ENCODE measurements at places on chromosomes 16 and 17.
A peak's percentile ranks its signal among the peaks of the same experiment; 100 is the strongest.

GRCh38 chr16:7964167-7964566 is 626.1 kb downstream of the TMEM114 start:
- no peak for DNase-seq

DNA sequence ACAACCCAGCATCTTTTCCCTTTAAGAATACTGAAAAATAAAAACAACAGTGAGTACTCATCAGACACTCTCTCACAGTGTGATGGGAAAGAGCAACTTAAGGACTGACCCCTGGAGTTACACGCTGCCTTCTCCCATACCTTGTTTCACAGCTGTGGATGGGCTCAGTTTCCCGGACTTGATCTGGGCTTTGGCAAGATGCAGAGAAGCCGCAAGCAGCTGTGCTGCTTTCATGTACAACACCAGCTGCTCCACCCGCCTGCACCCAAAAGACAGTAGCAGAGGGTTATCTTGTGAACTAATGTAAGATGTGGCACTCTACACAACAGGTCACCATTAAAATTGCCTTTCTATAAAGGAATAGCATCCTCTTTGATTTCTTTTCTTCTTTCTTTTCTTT is 32.7 kb upstream of the ALDH3A1 start:
- DNase-seq = no peak

- DNase-seq = no peak
These were observed 6.9 kb upstream of the NEUROD2 start for GRCh38 chr17:39614545-39615157.

- DNase-seq = peak; percentile 93
These were observed at the start of gene UBE2Z for GRCh38 chr17:48908047-48908843. Gene UBE2Z (plus strand): TSS chr17:48908407. CDS start chr17:48908504, 97 bp downstream.

GRCh38 chr17:48378238-48378637 is 51.8 kb downstream of the SKAP1 start:
- no peak for DNase-seq

DNA sequence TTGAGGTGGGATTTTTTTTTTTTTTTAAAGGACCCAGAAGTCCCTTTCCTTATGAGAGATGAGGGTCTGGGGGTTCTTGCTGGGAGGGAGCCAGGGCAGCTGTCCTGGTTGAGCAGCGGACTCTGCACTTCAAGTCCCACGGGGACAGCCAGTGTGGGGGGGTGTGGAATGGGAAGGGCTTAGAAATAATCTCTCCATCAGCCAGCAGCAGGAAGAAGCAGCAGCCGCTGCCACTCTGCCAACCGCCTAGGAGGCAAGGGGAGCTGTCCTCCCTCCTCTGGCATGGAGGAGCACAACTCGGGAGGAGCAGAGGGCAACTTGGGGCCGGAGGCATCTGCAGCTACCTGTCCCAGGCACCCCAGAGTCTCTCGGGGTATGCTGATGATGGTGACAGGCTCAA is at the start of gene KCNG4:
KCNG4 (minus strand) TSS at position 104 of the 400 bp plus-strand sequence. CDS start 2,527 bp downstream, outside the sequence.
- DNase-seq = no peak

DNA sequence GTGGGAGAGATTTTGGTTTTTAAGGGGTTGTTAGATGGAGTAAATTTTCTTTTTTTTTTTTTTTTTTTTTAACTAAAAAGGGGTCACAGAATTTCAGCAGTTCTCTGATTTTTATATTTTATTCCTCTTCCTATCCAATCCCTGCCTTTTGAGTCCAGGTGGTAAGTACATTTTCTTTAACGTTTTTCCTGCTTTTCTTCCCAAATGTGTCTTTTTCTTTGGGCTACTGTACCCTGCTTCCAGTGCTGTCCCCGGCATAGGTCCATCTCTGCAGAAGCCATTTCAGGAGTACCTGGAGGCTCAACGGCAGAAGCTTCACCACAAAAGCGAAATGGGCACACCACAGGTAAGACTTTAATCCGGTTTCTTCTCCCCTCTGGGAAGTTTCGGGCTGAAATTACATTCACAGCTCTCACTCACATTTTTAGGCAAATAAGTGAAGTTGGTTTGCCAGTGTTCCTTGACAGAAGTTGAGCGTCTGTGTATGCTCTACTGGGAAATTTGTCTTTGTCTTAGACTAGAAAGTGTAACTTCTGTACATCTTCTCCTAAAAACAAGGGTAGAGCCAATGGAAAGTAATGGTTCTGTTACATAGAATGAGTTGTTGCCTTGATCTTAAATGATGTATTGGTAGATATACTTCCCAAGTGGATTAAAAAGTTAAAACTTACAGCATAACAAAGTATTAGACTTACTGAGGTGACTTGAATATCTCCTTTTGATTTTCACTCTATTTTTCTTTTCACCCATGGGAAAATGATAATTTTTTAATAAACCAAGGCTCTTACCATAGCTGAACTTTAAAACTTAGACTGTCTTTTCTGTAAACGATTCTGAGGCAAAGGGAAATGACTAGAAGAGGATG is 54.5 kb downstream of the TUBD1 start:
- no peak for DNase-seq

DNA sequence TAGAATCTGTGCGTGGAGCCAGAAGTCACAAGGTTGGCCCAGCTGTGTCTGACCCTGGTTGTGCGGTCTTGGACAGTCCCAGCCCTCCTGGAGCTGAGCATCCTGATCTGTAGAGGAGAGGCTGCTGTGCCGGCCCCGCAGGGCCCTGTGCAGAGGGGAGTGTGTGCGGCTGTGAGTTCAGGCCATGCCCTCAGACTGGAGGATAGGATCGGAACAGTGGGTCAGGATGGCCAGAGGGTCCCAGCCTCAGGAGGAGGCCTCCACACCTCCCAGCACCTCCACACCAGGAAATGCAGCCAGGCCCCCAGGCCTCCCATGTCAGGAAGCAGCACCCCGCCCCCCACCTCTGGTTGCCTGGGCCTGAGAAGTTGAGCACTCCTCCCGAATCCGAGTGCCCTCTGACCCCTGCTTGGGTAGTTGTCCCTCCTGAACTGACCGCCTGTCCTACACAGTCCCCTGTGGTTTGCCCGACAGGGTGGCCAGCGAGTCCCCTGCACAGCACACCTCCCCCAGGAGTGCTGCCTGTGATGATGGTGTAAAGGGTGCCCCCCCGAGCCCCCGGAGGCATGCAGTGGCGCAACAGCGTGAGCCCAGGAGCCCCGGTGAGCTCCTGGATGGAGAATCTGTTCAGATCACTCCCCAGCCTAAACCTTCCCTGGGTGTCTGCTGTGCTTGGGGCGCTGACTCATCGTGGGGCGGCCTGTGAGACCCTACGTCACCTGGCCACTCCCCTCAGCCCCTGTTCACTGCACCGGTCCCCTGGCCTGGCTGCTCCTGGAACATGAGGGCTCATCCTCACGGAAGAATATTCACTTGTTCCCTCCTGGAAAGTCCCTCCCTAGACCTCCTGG is 285.2 kb downstream of the SEC14L1 start:
- no peak for DNase-seq

- peak; percentile 78 for DNase-seq
These were observed 12.2 kb upstream of the MRPS23 start for GRCh38 chr17:57861790-57862693.

DNA sequence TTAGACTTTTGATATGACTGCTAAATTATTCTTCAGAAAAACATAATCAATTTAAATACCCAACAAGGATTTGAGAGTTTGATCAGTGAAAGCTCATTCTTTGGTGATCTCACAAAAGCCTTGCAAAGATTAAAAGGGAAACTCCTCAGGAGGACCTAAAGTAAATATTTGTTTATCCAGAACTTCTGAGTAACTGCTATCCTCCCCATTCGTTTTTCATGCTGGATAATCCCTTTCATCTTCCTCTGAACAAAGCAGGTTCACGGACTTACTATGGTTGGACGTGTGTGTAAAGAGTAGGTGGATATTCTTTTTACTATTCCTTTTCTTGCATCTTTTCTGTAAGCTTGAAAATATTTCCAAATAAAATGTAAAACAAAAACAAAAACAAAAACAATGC is 124.7 kb downstream of the CPPED1 start:
- no peak for DNase-seq

DNA sequence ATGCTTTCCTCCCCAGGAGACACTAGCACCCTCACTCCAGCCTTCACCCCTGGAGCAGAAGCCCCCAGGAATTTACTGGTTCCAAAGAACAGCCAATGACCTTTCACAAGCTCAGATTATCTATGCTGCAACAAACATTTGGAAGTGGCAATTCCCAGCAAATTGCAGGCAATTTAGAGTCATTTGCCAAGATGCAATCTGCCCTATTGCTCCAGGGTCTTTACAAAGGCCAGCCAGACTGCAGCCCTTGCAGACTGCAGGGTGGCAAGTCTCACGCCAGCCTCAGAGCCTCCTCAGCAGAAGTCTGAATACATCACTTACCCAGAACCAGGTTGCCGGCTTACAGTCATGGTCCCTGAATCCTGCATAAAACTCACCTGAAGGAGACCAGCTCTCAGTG is 21.8 kb downstream of the AXIN1 start:
- peak; percentile 3 for DNase-seq

- DNase-seq = no peak
These were observed 98.4 kb upstream of the DNAH9 start for GRCh38 chr17:11499881-11500280.

DNA sequence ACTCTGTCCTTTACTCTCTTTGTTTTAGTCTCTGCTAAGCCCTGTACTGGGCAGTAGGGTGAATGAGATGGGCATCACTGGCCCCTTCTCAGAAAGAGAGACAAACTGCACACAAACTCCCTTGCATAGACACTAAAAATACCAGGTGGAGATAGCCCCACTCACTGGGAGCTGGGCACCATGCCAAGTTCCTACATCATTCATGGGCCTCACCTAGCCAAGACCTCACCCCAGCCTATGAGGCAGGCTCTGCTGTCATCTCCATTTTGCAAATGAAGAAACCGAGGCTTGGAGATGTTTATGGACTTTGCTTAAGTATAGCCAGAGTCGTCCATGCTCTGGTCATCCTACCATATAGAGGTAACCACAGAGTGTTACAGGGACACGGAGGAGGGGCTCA is 499.8 kb upstream of the CDH11 start:
- DNase-seq = no peak

All from left lung (tissue), 14 donors.